Cortex of kidney (tissue), 1 donor: ENCODE measurements at places on chromosomes 6 and 20.

DNA sequence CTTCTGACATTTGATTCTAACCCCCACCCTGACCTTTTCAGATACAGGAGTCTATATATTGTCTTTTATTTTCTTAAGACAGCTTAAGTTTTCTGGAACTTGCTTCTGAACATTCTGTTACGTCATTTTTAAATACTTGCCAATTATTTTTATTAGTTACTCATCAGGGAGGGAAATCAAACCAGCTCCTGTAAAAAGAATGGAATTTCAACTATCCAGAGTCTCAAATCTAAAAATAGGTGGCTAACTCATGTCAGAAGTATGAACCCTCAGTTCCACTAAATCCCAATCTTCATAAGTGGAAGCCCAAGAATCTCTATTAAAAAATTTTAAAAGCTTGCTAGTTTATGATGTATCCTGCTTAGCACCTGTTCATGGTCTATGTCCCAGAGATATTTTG is 900.0 kb downstream of the KIF16B start:
- DNase-seq, result no peak

GRCh38 chr20:60820918-60821317 is 431.1 kb upstream of the CDH4 start:
- no peak for DNase-seq

GRCh38 chr20:63734946-63735858 is 1.3 kb upstream of the LIME1 start:
- no peak for DNase-seq

- no peak for DNase-seq
Measured at GRCh38 chr6:72787391-72788031, 165.6 kb downstream of the KCNQ5 start.

- DNase-seq, result no peak
Measured at GRCh38 chr6:157226026-157226625, 97.2 kb downstream of the TMEM242 start.

DNA sequence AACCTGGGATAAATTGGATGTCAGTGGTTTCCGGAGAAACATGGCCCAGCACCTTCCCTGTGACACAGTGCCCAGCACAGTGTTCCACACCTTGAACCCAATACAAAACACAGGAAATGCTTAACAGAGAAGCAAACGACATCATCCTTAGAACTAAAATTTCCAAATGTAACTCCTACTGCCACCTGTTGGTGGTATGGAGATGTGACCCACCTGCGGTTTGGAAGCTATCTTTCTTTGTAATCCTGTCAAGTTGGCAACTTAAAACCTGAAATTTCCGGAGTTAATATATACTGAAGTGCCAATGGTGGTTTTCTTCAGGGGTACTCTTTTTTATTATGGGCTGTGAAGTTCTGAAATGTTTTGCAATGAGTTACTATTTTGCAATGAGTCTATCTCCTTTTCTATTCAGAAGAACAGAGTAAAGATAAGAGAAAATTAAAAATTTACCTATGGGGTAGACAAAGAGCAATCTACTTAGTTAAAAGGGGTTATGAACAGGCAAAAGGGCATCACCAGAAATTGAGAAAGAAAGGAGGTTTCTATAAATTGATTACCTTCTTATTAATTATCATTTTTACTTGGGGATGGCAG is 658.8 kb downstream of the PTPRT start:
- no peak for DNase-seq

DNA sequence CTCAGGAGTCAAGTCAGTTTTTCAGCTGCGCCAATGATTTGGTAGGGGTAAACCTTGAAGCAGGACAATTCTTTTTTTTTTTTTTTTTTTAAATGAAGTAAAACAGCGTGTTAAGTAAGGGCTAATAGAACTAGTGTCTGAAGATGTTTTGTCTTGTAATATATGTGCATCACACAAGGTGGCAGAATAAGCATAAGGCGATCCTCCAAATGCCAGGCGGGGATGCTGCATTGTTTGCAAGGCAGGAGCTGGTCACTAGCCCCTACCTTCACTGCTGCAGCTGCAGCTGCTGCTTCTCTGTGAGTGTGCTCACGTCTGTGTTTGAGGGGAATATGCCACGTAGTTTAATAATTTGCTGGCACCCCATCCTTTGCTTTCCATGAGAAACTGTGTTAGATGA is 272.7 kb upstream of the MAP3K7 start:
- DNase-seq, result no peak

DNA sequence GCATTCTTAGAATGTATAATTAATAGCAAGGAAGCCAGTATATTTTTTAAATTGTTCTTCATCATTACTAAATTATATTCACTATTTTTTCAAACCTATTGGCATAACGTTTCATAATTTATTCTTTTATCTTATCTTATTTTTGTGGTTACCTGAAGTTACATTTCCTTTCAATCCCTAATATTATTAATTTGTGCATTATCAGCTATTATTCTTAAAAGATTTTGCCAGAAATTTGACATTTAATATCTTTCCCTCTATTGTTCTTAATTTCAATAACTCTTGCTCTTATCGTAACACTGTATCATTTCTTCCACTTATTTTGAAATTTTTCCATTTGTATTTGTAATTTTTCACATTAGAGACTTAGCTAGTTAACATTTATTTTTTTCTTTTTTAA is 18.4 kb downstream of the OR14J1 start:
- no peak for DNase-seq

DNA sequence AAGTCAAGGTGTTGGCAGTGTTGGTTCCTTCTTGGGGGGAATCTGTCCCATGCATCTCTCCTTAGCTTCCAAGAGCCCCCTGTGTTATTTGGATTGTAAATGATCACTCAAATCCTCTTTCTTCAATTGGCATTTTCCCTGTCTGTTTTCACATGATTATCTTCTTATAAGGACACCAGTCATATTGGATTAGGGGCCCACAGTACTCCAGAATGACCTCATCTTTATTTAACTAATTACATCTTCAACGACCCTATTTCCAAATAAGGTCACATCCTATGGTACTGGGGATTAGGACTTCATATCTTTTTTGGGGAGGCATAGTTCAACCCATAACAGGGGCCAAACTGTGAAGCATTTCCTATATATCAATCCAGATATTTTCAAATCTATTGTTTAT is 57.3 kb downstream of the PTPRA start:
- DNase-seq, result no peak

GRCh38 chr6:119026822-119027221 is 51.6 kb downstream of the FAM184A start:
- no peak for DNase-seq

DNA sequence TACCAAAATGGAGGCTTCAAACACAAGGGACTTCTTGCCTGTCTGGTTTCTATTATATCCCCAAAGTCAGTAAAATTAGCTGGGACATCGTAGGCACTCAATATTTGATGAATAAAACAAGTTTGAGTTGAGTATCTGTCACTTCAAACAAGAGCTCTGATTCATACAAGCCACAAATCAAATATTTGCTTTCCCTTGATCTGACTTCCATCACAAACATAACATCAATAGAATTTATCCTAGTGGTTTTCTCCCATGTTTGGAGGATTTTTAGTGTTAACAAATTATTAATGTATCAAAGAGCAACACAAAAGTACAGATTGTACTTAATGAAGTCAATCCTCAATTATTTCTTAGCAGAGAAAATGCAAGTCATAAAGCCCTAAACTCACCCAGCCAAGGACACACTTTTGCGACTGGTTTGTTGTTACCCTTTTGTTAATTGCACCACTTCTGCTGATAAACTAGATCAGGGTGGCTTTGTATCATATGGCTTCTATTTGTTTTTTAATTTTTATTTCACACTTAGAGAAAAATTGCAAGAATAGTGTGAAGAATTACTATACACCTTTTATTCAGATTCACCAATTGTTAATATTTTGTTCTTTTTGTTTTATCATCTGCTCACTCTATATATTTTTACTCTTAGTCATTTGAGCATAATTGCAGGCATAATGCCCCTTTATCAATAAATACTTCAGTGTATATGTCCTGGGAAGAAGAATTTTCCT is 117.4 kb upstream of the PRDM1 start:
- no peak for DNase-seq

- DNase-seq, result no peak
Measured at GRCh38 chr20:53578492-53579222, 15.0 kb downstream of the ZNF217 start.

- DNase-seq, result no peak
Measured at GRCh38 chr6:125511809-125512396, 210.1 kb upstream of the HDDC2 start.

GRCh38 chr6:130424710-130425109 is 58.9 kb downstream of the TMEM200A start:
- DNase-seq, result no peak

DNA sequence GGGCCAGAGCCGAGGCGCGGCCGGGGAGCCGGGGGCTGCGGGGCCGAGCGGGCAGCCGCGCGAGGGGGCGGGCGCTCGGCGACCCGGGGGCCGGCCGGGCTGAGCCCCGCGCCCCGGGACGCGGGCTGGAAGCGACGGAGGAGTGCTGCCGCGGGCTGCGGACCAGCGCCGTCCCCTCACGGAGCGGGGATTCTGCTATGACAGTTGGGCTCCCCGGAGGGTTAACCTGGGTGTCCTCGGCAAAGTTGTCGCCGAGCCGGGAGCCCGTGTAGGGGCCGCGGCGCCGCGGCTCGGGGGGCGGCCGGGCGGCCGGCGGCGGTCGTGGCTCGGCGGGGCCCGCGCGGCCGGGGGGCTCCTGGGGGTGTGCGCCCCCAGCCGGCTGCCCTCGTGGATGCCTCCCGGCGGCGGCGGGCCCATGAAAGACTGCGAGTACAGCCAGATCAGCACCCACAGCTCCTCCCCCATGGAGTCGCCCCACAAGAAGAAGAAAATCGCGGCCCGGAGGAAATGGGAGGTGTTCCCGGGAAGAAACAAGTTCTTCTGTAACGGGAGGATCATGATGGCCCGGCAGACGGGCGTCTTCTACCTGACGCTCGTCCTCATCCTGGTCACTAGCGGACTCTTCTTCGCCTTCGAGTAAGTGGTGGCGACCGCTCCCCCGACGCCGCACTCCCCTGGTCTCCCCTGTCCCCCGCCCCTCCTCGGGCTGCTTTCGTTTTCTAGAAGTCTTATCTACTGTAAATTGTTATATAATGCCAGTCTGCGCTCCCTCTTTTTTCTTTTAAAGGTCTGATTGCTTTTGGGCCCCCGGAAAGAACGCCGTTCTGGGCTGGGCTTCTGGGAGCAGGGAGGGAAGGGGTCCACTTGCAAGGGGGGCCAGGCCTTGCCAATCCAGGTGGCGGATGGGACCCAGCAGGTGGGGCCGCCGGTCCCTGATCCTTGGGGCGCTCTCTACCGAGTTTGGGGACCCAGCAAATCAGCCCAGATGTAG is 936 bp downstream of the ZDHHC14 start:
- DNase-seq, result no peak

- no peak for DNase-seq
Measured at GRCh38 chr6:27752038-27752885, 159.9 kb downstream of the OR2B2 start.

GRCh38 chr6:51648236-51648635 is 439.2 kb downstream of the PKHD1 start:
- no peak for DNase-seq

GRCh38 chr6:138544501-138544900 is 45.2 kb upstream of the NHSL1 start:
- no peak for DNase-seq

GRCh38 chr6:2853769-2854395 is 12.2 kb upstream of the SERPINB1 start:
- no peak for DNase-seq

- DNase-seq, result no peak
Measured at GRCh38 chr6:108951351-108951953, 103.2 kb downstream of the ARMC2 start.

- no peak for DNase-seq
Measured at GRCh38 chr6:125154761-125155135, 1.2 kb downstream of the TPD52L1 start.

DNA sequence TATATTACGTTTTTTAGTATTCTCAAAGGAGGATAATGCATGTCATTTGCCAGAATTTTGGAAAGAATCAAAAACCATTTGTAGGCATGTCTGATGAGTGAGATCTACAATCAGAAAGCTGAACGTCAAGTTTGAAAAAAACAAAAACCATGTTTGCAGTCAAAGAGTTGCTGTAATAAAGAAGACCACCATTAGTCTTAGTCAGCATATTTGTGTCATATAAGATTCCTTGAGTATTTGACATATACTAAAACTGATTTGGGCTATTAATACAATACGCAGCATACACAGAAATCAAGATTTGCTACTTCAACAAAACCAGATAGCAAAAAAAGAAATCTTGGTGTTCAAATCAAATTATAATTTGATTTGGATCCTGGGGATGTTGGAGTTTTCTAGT is 247.5 kb downstream of the SAMD5 start:
- DNase-seq, result no peak

- no peak for DNase-seq
Measured at GRCh38 chr6:115680621-115681020, 380.1 kb downstream of the FRK start.
